Osteocyte (in vitro differentiated cells): ENCODE measurements at places on chromosomes 5 and 9. TPM values are rescaled to one million over a fixed set of nuclear protein-coding genes. Genes with fewer than 3 reads are reported as not detected.

DNA sequence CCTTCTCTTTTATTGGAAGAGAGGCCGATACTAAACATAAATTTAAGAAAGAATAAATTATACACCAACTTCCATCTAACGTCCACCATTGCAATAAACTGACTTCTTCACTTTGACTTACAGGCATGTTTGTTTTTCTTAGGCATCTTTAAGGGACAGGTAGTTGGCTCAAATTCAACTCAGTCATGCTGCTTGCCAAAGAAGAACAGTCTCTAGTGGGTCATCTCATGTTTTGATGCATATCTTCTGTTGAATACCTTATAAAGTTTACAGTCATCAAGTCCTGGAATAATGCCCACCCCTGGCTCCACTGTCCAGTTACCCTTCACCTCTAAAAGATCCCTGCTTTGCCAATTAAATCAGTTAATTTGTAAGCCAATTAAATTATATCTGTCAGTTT lies 328.2 kb upstream of the GRAMD2B start:
- no peak for DNase-seq

- DNase-seq, result peak; percentile 89
These were observed 106.3 kb upstream of the SSBP2 start for GRCh38 chr5:81856948-81857928.

Gene ANKRD33B
- total RNA-seq, result 0.83 and 0.94 TPM in 2 replicates

DNA sequence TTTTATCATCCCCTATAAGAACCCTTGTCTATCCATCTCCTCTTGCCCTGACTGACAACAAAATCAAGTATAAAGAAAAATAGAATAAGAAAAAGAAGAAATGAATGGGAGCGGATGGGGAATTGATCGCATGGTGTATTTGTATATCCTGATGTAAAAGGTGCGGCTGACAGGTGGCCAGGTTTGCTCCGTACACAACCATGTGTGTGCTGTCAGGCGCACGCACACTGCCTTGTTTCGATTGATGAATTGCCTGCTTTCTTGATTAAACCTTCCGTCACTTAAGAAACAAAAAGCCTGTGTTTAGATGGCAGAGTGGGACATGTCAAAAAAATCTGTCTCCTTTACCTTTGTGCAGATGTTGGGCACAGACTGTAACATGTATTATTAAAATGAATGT lies 102.6 kb downstream of the MVB12B start:
- DNase-seq, result no peak

Gene FNIP1
- total RNA-seq, result 43.0 and 45.4 TPM in 2 replicates
